ENCODE measurements at places on chromosomes 2 and 18. TPM values are rescaled to one million over a fixed set of nuclear protein-coding genes. Genes with fewer than 3 reads are reported as not detected.

GRCh38 chr18:361941-362310 lies 94.1 kb upstream of the THOC1 start:
- DNase-seq: no peak

GRCh38 chr2:56299171-56299691 lies 115.4 kb downstream of the CCDC85A start:
- no peak for DNase-seq

- peak; percentile 89 for DNase-seq
These were observed 318.1 kb downstream of the PDE11A start for GRCh38 chr2:177754492-177754873.

DNA sequence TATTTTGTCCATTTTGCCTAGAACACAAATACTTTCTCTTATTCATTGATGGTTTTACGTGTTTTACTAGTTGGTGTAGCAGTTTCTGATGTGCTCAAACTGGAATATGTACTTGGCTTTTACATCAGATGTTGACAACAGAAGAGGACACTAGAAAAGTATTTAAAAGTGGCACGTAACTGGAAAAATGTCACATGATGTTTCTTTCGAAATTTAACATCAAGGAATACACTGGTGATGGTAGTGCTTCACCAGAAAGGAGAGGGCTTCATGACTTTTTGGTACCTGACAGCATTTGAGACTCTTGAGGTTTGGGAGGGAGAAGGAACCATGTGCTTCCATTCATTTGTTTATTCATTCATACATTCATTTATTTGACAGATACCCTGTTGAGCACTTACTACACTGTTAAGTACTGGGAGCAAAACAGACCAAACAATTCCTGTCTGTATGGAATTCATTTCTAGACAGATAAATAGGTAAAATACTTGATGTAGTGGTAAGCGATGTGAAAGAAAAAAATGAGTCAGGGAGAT lies 1.5 kb downstream of the GIGYF2 start:
- no peak for DNase-seq

DNA sequence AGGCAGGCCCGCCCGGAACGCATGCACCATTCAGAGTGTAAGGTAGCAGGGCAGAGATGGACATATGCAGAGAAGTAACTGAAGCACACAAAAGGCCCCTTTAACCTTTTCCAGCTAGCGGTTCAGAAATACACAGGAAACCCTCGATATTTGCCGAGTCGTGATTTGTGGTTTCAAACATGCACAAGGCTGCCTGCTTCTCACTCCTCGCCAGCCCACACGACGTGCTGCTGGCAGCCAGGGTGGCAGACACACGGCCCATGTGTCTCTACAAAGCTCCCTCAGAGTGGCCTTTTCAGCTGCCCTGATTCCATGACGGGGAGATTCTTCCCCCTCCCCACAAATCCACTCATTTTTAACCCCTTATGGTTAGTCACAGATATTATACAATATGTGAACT lies 23.6 kb downstream of the ZBTB7C start:
- DNase-seq: no peak

DNA sequence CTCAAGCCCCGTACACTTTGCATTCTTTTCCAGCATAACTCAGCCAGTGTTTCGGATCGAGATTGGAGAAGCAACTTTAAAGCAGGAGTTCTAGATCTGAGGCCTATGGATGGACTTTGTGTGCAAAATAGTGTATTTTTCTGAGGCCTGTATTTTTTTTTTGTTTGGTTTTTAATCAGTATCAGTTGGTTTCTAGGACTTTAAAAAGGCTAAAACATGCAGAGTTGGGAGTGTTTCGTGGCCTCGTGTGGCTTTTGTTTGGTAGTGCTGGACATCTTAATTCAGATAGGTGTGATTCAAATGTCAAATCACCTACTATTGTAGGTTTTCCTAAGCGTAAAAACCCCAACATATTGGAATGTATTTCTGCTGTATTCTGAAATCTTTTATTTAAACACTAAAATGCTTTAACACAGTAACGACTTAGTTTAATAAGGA lies 282 bp upstream of the PUS10 start:
- DNase-seq: peak; percentile 46

GRCh38 chr2:6564326-6564725 lies 301.4 kb downstream of the CMPK2 start:
- DNase-seq: no peak

DNA sequence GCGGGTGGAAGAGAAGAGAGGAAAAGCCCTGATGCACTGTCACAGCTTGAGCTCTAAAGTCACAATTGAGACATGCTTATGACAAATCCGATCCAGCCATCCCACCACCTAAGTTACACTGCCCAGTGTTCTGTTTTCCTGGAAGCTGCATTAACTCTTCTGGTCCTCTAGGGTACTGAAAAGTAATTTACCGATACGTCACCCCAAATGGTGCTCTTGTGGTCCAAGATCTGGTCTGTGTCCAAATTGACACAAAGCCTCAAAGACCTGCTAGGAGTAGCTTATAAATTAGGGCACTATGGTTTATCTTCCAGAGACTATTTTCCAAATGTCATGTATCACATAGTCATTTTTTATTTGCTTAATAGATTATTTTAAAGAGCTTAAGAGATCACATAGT lies 186.7 kb upstream of the ETAA1 start:
- DNase-seq: no peak

- DNase-seq: peak; percentile 3
These were observed 452.8 kb downstream of the MBD2 start for GRCh38 chr18:53771664-53772063.

CABYR gene
- polyA plus RNA-seq: 13.0 TPM

NEDD4L gene
- 140 TPM for polyA plus RNA-seq

TRAPPC8 gene
- 74.9 TPM for polyA plus RNA-seq

CXCR4 gene
- 45.7 TPM for polyA plus RNA-seq

Measured in left kidney (tissue), 8 donors.